ENCODE measurements at places on chromosomes 4 and X. TPM values are rescaled to one million over a fixed set of nuclear protein-coding genes. Genes with fewer than 3 reads are reported as not detected.

PLXNB3 gene
- not detected for total RNA-seq

ARL13A gene
- total RNA-seq, result not detected

P2RY8 gene
- 315 TPM for total RNA-seq

DNA sequence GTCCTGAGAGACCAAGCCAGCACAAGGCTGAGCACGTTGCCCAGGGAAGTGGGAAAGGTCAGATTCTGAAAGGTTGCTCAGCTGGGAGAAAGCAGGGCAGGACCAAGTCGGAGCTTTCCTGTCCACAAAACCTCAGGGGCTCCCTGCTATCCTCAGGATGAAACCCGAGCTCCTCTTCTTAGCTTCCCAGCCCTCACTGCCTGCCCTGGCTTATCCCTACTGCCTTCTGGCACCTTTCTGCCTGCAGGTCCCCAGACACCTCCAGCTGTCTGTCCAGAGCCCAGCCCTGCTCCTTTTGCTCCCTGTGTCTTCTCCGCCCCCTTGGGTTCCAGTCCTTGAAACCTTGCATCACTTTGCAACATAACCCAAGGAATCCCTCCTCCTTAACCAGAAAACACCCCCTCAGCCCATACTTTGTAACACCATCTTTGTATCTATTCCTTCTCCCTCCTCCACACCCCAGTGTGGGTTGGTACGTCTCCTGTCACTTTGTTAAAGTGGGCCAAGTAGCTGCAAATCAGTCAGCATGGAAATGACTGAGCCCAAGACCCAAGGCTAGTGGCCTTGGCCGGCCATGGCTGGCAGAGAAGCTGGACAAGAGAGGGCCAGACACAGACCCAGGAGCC is 20.0 kb upstream of the PRRG3 start:
- no peaks in the 10 kb centered on the region for H3K36me3 ChIP-seq
- H3K4me3 ChIP-seq, result no peak overlapping the region
- DNase-seq, result no peak

DNA sequence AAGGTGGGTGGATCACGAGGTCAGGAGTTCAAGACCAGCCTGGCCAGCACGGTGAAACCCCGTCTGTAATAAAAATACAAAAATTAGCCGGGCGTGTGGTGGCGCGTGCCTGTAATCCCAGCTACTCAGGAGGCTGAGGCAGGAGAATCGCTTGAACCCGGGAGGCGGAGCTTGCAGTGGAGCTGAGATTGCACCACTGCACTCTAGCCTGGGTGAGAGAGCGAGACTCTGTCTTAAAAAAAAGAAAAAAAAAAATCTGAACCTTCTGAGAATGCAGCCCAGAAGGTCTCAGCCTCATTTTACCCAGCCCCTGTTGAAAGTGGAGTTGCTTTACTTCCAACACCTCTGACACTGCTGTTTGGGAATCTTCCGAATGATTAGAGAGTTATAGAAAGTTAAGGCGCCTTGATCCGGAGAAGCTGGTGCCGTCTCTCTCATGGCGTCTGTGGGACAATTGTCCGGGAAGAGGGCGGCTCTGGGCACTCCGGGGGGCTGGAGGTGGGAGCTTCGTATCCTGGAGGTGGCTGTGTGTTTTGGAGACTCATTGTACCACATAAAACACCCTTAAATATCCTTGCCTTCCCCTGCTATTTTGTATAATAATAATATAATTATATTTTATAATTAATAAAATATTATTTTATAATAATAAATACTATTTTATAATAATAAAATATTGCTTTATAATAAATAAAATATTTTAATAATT is 92.7 kb upstream of the PPP2R3B start:
- no peaks in the 10 kb centered on the region for H3K27me3 ChIP-seq
- H3K27ac ChIP-seq, result no peak overlapping the region
- no peak for DNase-seq

DNA sequence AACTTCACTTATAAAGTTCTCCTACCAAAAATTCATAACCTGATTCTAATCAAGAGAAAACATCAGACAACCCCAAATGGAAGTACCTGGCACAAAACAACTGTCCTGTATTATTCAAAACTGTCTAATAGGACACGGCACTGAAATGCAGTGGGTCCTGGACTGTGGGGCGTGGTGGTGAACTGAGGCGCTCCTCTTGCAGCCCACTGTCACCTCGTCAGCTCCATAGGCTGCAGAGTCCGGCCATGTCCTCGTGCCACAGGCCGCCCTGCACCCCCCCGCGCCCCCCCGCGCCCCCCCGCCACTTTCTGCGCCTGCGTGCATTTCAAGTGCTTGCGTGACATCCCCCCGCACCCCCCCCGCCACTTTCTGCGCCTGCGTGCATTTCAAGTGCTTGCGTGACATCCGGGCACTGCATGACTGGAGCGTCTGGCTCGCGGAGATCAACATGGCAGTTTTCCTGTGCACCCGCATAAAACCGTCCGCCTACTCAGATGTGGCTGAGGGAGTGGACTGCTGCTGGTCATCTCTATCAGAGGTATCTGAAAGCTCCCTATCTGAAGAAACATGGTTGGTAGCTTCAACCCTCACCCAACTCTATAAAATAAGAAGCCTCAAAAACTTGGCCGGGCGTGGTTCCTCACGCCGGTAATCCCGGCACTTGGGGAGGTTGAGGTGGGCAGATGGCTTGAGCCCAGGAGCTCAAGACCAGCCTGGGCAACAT is 28.8 kb downstream of the ATXN3L start:
- H3K4me1 ChIP-seq, result peaks cover 3% of the 10 kb centered on the region
- no peak overlapping the region for H3K4me3 ChIP-seq
- H3K27me3 ChIP-seq, result no peaks in the 10 kb centered on the region
- no peaks in the 10 kb centered on the region for H3K36me3 ChIP-seq
- no peak overlapping the region for H3K27ac ChIP-seq

GRCh38 chr4:15024386-15024785 is 22.1 kb downstream of the CPEB2 start:
- no peak for DNase-seq
- no peak overlapping the region for H3K4me3 ChIP-seq
- no peak overlapping the region for H3K27ac ChIP-seq
- peaks cover 16% of the 10 kb centered on the region for H3K36me3 ChIP-seq
- peaks cover 19% of the 10 kb centered on the region for H3K4me1 ChIP-seq

- DNase-seq, result no peak
- no peaks in the 10 kb centered on the region for H3K4me1 ChIP-seq
- H3K4me3 ChIP-seq, result no peak overlapping the region
- no peaks in the 10 kb centered on the region for H3K36me3 ChIP-seq
These were observed 37.3 kb upstream of the TRIM2 start for GRCh38 chr4:153166716-153167501.

GRCh38 chrX:129925305-129926092 is 19.5 kb downstream of the UTP14A start:
- no peak overlapping the region for H3K4me3 ChIP-seq
- DNase-seq, result peak; percentile 30
- no peaks in the 10 kb centered on the region for H3K27me3 ChIP-seq
- no peak overlapping the region for H3K27ac ChIP-seq
- H3K36me3 ChIP-seq, result peaks cover 53% of the 10 kb centered on the region

DNA sequence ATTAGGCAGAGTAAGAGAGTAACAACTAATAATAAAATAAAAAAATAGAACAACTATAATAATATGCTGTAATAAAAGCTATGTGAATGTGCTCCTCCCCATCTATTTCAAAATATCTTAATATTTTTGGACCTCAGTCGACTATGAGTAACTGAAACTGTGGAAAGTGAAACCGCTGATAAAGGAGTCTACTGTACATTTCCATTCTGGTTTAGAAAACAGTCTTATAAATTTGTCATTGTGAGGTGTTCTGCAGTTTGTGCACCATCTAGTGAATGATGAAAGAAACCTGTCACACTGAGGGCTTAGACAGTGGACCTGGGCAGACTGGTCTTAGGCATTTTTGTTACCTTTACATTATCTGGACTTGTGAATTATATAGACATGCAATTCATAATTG is 42.0 kb downstream of the TMEM150C start:
- no peaks in the 10 kb centered on the region for H3K36me3 ChIP-seq
- peaks cover 13% of the 10 kb centered on the region for H3K27me3 ChIP-seq
- H3K27ac ChIP-seq, result no peak overlapping the region
- no peak for DNase-seq
- H3K4me3 ChIP-seq, result no peak overlapping the region
- H3K4me1 ChIP-seq, result no peaks in the 10 kb centered on the region
